Umbilical cord (tissue), 2 donors: ENCODE measurements at places on chromosomes 6 and 20. TPM values are rescaled to one million over a fixed set of nuclear protein-coding genes. Genes with fewer than 3 reads are reported as not detected.

DNA sequence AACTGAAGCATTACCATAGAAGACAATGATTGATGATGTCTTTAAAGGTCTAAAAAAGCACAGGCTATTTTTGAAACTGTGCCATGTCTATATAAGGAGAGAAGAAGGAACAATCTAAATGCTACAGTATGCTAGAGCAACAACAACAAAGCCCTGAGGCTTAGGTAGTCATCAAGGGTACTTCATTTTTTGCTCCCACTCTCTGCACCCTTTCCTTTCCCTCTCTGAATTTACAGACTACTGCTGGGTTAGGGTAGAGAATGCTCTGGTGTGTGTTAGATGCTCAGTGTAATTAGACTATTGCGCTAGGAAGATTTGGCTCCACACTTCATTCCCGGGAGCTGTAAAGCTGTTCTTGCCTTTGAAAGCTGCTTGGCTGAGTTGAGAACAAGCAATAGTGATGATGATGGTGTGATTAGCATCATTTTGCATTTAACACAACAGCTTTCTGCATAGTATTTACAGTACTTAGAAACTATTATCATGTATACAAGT is 1262.5 kb upstream of the CITED2 start:
- peak; percentile 27 for DNase-seq

DNA sequence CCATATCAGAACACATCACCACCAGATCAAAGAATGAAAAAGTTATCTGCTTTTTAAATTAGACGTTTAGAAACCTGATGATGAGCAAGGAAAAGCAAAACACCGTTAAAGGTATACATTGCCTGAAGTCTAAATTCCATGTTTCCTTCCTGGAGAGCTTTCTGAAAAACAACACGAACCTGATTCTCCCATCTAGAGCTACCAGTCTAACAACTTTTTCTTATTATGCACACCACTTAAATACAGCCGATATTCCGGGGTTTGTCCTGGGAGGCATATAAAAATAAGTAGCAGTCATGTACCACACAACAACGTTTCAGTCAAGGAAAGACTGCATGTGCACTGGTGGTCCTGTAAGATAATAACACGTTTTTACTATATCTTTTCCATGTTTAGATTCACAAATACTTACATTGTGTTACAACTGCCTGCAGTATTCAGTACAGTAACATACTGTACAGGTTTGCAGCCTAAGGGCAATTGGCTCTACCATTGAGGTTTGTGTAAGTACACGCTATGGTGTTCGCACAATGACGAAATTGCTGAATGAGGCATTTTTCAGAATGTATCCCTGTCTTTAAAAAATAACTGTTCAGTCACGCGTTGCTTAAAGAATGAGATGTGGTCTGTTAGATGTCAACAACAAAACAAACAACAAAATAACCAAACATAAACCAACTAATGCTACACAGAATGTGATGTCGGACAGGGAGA is 19.1 kb upstream of the LYRM2 start:
- no peak for DNase-seq

DNA sequence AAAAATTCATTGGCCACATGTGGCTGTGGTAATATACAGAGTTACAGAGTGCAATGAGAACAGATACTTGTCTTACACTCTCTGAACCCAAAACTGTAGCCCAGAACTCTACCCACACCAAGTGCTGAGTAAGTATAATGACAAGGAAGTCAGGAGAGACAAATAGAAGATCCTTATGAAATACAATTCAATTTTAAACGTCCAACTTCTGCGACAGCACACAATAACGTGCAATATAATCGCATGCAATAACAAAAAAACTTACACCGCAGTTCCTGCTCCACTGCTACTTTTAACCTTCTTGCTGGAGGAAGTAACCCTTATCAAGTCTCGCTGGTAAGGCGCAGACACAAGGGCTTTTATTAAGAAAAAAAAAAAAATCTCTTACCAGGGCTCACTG is 881 bp downstream of the SFT2D1 start:
- no peak for DNase-seq

- no peak for DNase-seq
Observed at GRCh38 chr20:43973231-43973630, 58.6 kb downstream of the TOX2 start.

DNA sequence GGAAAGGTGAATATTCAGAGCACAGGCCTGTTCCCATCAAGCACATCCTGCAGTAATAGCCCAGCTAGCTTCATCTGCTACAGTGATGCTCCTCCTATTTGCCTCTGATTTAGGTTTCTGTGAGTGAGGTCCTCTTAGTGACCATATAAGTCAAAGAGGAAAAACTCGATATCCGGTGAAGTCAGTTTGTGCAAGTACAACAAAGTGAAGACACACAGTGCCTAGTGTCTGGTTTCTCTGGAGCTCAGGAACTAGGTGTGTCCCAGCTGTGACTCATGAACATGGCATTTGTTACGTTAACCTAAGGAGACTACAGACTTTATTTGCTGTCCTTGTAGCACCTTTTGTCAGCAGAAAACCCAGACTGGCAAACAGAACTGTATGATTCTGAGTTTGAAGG is 33.9 kb downstream of the EDN1 start:
- DNase-seq = peak; percentile 65

- DNase-seq = no peak
Observed at GRCh38 chr6:105744815-105745214, 341.3 kb upstream of the PRDM1 start.

DNA sequence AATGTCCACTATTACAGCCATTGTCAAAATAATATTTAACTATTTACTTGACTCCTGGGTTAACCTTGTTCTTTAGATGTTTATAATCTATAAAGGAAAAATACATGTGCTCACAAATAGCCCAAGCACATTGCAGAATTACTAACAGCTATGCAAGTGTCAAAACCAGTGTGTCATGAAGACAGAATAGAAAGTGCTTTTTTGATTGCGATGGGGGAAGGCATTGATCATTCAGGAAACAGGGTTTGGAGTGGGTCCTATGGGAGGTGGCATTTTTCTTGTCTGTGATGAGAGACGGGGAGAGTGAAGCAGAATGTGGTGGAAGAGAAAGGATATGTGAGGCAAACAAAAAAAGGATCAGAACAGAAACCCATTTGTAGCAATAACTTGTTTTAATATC is 1.0 kb upstream of the AGPAT4 start:
- DNase-seq = no peak

- peak; percentile 35 for DNase-seq
Observed at GRCh38 chr6:167153521-167153959, 4.2 kb downstream of the GPR31 start.

DNA sequence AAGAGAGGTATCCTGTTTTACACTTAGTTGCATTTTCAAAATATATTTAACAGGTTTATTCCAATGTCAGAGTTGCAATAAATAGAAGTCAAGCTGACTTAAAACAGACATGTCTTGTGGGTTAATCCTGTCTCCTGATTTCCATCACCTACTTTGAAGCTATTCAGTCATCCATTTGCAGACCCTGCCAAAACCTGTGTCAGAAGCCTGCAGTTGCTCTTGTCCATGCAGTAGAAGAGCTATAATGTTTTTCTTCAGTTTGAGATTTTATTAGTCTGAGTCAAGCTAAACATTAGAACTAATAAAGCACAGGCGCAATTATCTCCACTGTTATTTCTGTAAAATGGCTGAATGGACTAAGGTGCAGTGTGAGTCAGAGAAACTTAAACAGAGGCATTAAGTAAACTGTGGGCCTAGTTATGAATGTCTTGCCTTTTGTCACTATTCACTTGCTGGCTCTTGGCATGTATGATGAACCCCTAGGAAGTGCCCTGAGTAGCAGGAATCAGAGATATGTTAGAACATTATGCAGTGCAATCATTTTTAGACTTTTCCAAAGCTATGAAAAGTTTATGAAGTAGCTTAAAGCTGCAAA is 11.0 kb upstream of the HDGFL1 start:
- DNase-seq = peak; percentile 45

DNA sequence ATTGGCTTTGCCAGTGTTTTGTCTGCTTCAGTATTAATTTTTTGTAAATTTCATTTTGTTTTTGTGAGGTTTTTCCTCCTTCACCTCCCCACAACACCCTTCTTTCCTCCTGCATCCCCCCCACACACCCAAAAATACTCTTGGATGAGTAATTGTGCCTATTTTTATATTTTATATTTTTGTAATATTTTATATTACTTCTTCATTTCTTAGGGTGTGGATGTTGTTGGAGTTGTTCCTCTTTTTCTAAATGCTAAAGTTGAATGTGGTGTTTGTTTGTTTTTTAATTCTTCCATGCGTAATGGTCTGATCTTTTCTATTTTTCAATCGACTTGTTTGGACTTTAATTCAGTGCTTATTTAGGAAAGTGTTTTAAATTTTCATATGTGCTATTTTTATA is 420.5 kb upstream of the SOX4 start:
- DNase-seq = no peak

DNA sequence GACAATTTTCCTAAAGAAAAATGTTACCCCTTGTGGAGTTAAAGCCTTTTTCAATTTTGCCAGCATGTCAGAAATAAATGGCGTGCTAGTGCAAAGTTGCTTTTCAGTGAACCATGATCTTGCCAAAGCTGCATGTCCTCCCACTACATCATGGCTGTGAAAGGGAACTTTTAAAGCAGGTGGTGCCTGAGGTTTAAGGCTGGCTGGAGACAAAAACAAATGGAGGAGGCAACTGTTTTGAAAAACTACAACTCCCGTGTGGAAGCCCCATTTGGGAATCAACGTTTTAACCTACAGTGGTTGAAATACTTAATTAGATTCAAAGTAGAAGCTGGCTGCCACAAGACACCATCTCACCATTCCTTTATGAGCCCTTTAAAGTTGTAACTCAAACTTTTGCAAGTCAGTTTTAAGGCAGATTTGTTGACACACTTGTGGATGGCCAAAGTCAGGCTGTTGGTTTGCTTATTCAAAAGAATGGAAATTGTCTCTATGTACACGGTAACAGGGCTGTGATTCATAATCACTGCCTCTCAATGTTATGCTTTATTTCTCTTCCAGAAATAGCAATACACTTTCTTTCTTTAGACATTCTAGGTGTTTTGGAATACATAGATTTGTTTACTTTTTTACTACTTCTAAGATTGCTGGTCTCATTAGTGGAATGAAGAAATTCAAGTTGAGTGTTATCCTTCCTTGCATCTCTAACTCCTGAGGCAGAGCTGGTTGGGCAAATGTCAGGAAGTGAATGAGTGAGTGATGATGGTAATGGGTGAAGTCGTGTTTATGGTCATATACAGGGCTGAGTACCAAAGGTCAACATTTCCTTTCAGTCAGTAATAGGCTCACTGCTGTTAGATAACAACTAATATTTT is 196.4 kb upstream of the GMDS start:
- peak; percentile 13 for DNase-seq

GRCh38 chr6:89734526-89734925 is 85.1 kb downstream of the MDN1 start:
- DNase-seq = no peak

DNA sequence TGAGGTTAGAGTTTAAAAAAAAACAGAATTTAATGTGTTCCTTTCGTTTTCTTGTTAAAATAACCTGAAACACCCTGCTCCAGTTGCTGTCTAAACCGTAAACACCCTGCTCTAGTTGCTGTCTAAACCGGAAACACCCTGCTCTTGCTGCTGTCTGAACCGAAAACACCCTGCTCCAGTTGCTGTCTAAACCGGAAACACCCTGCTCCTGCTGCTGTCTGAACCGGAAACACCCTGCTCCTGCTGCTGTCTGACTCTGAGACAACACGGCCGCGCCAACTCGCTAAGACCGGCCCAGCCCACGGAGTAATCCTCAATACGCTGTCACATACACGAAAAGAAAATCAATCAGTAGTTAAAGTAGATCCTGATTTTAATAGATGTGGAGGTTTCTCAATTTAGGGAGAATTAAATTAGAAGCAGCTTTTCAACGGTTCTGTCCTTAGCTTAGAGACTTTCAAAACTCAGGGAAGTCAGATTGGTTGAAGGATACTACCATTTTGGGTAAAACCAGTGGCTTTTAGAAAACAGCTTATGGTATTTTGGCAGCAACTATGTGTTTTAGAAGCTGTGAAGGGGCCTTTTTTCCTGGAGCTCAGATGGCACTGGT is 98.3 kb downstream of the RAMACL start:
- DNase-seq = peak; percentile 54

RNF144B gene
- total RNA-seq = 13.7 TPM

FGD2 gene
- 6.5 TPM for total RNA-seq

USP49 gene
- 2.9 TPM for total RNA-seq

HSPA12B gene
- total RNA-seq = 13.5 TPM

PNRC1 gene
- total RNA-seq = 179 TPM

PRELID3B gene
- total RNA-seq = 40.0 TPM
